ENCODE measurements at places on chromosomes 16 and 17.
A peak's percentile ranks its signal among the peaks of the same experiment; 100 is the strongest.

- DNase-seq, result no peak
Measured at GRCh38 chr17:47959825-47960655, 2.4 kb upstream of the PRR15L start.

- no peak for DNase-seq
Measured at GRCh38 chr16:84913315-84913714, 93.5 kb downstream of the CRISPLD2 start.

DNA sequence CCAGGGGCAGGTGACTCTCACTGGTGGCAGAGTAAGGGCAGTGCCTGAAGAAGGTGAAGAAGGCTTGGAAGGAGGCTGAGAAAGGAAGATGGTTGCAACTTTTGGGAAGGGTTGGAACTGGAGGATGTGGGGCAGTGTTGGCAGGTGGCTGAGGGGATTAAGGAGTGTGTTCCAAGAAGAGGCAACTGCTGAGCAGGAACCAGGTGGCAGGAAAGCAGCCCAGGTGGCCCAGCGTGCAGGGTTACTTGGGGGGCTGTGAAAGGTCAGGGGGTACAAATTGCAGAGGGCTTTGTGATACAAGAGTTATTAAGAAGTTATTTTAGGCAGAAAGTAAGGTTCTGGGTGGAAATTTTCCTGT is 28.6 kb downstream of the WSCD1 start:
- no peak for DNase-seq

DNA sequence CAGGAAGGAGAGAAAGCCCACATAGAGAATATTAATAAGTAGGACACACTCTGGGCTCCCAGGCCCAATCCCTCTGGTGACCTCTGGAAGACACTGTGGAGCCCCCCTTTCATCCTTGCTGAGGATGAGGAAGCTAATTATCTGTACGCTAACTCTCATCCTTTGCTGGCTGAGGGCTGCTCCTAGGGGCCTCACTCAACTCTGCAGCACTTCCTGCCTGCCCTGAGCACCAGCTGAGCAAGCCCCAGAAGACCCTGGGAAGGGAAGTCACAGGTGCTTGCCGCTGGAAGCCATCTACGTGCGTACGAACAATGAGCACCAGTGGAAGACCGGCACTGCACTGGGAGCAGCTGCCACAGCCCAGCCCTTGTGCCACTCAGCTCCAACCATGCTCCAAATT is 145.8 kb upstream of the CDH5 start:
- DNase-seq, result no peak

GRCh38 chr16:86387468-86388440 is 122.6 kb upstream of the FOXF1 start:
- DNase-seq, result no peak

- peak; percentile 76 for DNase-seq
Measured at GRCh38 chr16:361872-362701, 8.3 kb downstream of the MRPL28 start.

- no peak for DNase-seq
Measured at GRCh38 chr16:48110000-48110399, 45.8 kb downstream of the ABCC12 start.

GRCh38 chr16:72875291-72876031 is 172.5 kb downstream of the ZFHX3 start:
- DNase-seq, result no peak

DNA sequence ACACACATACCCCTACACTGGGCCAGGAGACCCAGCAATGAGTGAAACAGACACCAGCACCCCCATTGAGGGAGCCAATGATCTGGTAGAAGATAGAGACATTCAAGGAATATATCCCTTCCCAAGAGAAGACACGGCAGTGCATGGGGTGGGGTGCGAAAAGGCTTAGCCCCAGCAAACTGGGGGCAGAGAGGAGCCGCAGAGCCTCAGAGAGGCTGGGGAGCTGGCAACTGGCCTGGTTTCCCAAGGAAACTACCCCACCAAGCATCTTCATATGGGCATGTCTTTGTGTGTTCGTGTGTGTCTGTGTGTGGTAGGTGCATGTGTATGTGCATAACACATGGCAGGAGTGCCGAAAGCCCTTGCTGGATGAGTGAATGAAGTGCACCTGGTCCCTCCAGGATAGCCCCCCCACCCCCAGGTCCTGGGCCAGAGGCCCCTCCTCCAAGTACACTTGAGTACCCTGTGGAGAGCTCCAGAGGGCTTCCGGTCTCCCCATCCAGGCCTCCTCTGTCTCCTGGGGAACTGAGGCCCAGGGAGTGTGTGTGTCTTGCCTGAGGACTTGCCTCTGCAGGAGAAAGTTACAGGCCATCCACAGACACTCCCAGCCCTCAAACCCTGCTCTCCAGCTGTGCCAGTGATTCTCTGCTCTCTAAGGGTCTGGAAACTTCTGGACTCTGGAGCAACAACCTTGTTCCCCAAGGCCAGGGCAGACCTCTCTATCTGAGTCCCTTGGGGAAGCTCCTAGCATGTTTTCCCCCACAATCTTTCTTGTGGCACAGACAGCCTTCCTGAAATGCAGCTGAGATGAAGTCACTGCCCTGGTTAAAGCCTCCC is 15.9 kb downstream of the TBX2 start:
- DNase-seq, result no peak

- no peak for DNase-seq
Measured at GRCh38 chr16:77876776-77877175, 88.4 kb downstream of the VAT1L start.

DNA sequence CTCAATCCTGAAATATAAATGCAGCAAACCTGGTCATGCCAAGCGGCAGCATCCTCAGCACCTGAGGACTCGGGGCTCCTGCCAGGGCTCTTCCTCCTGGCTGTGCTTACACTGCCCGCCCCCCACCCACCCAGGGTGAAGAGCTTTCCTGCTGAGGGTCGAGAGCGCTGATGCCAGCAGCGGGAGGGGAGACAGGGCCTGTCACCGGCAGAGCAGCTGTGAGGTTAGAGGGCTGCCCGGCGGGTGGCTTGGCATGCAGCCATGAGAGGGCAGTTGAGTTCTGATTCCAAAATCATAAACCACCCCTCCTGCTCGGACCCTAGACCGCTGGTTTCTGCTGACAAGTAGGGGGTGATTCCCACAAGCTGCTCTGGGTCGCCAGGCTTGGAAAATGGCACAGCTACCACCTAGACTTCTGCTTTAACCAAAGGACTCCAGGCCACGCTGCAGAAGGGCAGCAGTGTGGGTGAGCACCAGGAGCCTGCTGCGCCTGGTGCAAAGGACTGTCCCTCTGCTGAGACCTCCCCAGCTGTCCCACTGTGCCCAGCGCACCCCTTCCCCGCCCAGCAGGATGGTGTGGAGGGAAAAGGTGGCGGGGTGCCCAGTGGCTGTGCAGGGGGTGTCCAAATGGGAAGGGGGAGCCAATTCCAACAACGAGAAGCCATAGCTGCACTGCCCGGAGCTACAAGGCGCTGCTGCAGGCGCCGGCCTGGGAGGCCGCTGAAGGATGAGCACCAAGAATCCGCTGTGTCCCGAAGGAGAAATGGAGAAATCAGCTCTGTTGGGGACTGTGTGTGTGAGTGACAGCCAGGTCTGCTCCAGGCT is 26.6 kb downstream of the MXRA7 start:
- DNase-seq, result no peak

- DNase-seq, result no peak
Measured at GRCh38 chr16:88983165-88983564, 6.2 kb upstream of the CBFA2T3 start.

DNA sequence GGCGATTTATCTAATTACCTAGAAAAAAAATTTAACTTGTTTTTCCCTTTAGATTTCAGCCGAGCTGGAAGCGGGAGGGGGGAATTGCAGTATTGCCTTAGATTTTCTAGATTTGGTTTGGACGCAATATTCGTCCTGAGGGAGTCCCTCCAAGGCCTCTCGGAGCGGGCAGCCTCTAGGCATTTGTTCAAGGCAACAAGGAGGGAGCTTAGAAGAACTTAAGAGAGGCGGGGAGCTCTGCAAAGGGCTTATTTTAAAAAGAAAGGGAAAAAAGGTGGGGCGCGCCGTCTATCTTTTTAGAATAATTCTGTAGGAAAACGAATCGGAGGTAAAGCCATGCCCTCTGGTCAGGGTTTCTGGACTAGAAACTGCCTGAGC is 407 bp upstream of the TMEM94 start:
- DNase-seq, result no peak

DNA sequence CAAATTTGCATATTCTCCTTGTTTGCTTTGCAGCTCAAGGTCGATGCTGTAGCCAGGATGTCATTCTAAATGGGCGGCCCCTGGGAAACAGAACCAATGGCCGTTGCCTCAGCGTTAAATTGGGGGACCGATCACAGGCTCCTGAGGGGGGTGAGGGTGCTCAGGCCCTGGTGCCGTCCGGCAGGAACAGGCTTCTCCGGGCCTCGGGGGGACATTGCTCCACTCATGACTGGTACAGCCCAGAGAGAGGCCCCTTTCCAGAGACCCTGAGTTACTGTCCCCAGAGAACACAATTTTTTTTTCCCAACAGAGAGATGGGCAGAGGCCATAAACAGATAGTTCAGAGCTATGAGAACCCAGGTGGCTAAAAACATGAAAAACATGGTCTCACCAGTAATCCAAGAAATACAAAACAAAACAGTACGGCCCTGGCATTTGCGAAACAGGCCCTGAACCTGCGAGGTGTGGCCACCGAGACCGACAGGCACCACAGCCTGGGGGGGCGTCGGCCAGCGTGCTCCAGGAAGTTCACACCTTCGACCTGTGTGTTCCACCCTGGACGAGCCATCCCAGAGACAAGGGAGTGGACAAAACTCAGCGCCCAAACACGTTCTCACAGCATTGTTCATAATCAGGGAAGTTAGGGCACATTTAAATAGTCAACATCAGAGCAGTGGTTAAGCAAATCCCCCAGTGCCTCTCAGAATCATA is 82.8 kb downstream of the METRNL start:
- DNase-seq, result no peak

DNA sequence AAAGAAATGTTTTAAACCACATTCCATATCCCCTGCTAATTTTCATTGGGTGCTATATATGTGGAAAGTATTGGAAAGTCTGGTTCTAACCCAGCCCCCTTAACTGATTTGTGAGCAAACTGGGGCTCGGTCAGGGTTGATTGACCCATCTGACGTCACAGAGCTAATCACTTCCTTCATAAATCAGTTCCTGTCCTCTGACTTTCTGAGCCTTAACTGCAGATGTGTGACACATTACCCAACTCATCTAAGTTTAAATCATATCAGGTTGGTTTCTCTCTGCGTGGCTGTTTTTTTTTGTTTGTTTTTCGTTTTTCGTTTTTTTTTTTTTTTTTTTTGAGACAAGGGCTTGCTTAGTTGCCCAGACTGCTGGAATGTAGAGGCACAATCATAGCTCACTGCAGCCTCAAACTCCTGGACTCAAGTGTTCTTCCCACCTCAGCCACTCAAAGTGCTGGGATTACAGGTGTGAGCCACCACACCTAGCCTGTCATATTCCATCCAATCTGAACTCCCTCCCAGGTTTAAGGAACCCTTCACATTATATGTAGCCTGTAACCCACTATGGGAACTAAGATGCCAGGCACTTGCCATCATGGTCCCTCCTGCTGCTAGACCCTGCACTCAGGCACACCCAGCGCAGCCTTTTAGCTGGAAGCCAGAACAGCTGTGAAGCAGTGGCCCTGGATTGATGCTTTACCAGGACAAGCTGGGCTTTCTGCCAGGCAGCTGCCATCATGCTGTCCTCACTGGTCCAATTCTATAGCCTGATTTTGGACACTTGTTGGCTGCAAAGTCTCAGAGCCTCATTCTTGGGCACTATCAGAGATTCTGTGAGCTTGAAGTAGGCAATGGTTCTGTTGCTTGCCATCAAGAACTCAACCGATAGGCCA is 6.9 kb upstream of the BPTF start:
- no peak for DNase-seq

DNA sequence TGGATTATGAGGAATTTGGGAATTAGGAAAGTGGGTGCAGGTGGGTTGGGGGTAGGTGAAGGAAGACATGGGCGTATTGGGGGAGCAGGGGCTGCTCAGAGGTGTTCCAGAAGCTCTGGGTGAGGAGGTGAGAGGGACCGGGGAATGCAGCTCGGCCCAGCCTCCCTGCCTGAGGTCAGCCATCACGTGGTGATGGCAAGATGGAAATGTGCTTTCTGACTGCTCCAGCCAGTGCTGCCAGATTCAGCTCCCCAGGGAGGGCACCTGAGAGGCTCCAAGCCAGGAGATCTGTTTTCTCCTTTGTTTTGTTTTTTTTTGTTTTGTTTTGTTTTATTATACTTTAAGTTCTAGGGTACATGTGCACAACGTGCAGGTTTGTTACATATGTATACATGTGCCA is 35.2 kb upstream of the STH start:
- no peak for DNase-seq

GRCh38 chr17:74842146-74842598 is 17.5 kb downstream of the GRIN2C start:
- no peak for DNase-seq

DNA sequence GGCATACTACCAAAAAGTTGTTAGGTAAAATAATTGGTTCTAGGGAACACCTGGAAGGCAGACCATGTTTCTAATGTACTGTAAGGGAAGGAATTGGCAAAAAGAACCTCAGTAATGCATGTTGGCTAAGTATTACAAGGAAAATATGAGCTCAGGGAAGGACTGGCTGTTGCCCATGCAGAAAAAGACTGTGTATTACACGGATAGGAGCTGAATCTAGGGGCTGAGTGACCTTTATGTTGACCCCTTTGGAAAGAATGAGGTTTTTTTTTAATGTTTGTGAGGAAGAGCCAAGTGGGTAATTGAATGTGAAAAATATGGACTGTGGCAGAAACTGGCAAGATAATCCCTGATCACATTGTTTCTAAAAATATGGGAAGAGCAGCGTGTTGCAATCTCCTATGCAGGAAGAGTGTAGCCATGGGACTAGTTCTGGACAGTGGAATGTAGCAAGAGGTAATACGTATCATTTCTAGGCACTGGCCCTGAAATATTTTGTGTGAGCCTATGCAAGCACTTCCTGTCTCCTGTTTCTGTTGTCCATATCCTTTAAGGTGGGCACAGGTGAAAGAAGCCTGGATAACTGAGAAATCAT is 95.1 kb upstream of the CNTNAP4 start:
- DNase-seq, result no peak

GRCh38 chr17:82272495-82273326 is 789 bp downstream of the CSNK1D start:
- DNase-seq, result peak; percentile 49

- no peak for DNase-seq
Measured at GRCh38 chr16:65061935-65062518, 59.8 kb downstream of the CDH11 start.

Data from activated T-cell treated with anti-CD3 and anti-CD28 coated beads, Interleukin-2, amount 50 U/mL, for 72 hours (primary cell).